Mucosa of descending colon (tissue), 3 donors: ENCODE measurements at places on chromosomes 4 and X. TPM values are rescaled to one million over a fixed set of nuclear protein-coding genes. Genes with fewer than 3 reads are reported as not detected.

GRCh38 chr4:113881256-113881655 is 98.2 kb downstream of the ARSJ start:
- DNase-seq = no peak

The MSL3 gene
- 25.3 TPM for total RNA-seq

The ARAP2 gene
- 21.7 TPM for total RNA-seq

DNA sequence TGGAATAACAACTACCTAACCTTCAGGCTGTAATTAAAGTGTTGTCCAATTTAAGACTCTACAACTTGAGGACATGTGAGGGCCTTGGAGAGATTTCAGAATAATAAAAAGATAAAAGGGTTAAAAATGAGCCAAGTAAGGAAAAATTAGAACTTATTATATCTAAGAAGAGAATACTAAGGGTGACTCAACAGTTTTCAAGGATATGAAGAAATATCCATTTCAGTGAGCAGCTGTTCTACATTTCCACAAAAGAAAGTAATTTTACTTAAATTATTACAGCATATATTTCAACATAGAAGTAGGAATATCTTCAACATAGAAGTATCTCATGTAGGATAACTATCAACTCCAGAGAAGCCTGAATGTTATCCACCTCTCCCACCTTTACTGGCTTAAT is 11.3 kb downstream of the SNX12 start:
- no peak for DNase-seq

DNA sequence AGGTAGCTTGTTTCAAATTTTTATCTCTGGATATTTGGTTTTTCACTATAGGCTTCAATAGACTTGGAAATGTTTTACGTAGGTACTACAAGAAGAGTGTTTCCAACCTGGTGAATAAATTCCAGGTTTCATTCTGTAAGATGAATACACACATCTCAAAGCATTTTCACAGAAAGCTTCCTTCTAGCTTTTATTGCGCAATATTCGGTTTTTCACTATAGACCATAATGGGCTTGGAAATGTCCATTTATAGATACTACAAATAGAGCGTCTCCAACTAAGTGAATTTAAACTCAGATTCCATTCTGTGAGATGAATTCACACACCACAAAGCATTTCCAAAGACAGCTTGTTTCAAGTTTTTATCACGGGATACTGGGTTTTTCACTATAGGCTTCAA is 857.7 kb upstream of the HS3ST1 start:
- no peak for DNase-seq

DNA sequence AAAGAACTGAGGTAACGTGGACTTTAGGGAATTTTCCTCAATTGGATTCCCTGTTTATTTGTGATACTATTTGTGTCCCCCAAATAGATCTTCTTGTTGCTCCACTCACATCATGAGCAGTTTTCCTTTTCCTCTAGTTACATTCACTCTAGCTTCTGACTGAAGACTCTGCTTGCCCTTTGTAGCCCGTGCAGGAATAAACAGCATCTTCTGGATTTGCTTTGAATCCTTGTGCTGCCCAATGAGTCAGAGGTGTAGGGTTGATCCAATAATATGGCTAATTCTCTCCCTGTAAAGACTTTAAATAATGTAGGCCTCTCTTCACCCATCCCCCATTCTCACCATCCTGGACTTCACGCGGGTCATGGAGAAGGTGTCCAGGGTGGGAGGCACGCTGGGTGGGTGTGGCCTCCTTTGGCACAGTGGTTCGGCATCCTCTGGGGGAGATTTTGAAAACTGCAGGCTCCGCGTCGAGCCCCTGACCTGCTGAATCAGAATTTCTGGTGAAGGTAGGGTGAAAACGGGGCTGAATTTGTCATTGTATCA is 9.0 kb downstream of the HAND2 start:
- no peak for DNase-seq

The TDO2 gene
- total RNA-seq = 0.58 TPM

DNA sequence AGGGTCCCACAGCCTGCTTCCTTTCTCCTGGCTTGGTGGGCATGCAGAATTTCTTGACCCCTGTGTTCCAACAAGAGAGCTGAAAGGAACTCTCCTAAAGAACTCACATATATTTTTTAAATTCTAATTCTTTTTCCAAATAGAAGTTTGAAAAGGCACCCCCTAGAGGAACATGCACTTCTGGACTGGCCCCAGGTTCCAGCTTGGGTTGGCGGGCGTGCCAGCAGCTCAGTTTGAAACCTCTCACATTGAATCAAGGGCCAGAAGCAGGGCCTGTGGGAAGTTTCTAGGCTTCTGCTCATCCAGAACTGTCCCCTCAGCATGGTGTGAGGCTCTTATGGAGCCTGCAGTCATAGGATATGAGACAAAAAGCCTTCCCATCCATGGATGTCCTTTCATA is 132.6 kb downstream of the ATG4A start:
- no peak for DNase-seq

- DNase-seq = no peak
These were observed 40.9 kb upstream of the NYX start for GRCh38 chrX:41406201-41406600.

- peak; percentile 84 for DNase-seq
These were observed 30.7 kb downstream of the MSN start for GRCh38 chrX:65697915-65698796.

The IRAK1 gene
- total RNA-seq = 85.2 TPM

GRCh38 chrX:79036157-79036880 is 91.1 kb downstream of the P2RY10 start:
- DNase-seq = no peak

The COMMD8 gene
- total RNA-seq = 16.4 TPM

GRCh38 chr4:28730304-28730703 is 1869.7 kb downstream of the STIM2 start:
- no peak for DNase-seq

DNA sequence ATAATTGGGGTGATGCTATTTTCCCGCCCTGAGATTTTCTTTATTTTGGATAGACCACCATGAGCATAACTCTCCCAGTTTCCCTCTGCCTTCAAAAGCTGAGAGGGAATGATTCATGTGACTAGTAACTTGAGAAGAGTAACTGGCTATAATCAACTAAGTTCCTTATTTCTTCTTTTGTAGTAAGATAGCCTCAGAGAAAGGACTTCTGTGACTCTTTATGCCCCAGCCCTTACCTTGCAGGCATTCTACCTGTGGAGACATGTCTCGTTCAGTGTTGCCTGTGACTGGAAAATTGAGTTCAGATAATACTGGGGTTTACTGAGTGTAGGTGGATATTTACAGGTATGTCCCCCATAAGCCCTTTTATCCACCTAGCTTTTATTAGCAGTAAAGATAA is 715.4 kb upstream of the HS3ST1 start:
- no peak for DNase-seq
